ENCODE measurements at places on chromosomes 1 and 21. TPM values are rescaled to one million over a fixed set of nuclear protein-coding genes. Genes with fewer than 3 reads are reported as not detected.

Gene MYCL
- total RNA-seq, result 52.5 TPM

Gene SMYD3
- 25.6 TPM for total RNA-seq

Gene PRKAA2
- total RNA-seq, result 3.2 TPM

Gene YARS1
- total RNA-seq, result 239 TPM

Gene FAAH
- 19.8 TPM for total RNA-seq
